ENCODE measurements at places on chromosomes 12 and 14. TPM values are rescaled to one million over a fixed set of nuclear protein-coding genes. Genes with fewer than 3 reads are reported as not detected.

DNA sequence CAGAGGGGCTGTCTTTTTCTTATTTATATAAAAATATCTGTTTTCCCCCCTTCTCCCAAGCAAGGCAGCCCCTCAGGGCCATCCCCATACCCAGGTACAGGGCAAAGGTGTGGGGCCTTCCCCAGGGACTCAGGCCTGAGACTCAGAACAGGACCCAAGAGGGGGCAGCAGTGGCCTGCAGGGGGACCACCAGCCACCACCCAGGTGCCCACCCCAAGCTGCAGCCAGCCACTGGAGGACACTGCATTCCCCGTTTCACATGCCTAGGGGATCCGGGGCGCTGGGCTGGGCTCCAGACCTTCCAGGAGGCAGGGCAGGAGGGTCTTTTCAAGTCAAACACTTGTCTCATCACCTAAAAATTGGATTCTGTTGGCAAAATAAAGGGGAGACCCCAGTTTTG is 83.3 kb downstream of the SCARB1 start:
- peak; percentile 71 for DNase-seq

The KLRF2 gene
- not detected for total RNA-seq

DNA sequence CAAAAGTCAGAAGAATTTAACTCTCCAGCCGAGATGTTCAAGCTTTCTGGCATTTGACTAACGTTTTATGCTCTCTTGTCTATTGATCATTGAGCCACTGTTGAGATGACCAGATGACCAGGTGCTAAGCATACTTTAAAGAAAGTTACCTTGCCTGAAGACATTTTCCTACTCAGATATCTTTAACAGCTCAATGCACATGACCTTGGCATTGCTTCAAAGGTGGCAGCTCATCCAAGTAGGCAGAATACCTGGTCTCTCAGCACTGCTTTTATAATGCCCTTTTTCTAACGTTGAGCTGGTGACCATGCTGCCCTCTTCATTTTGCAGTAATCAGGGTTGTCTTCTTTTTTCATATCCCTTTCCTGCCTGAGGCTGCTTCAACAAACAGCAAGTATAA is 358.1 kb downstream of the RAD51B start:
- no peak for DNase-seq

The BDKRB2 gene
- total RNA-seq: 1.3 TPM

DNA sequence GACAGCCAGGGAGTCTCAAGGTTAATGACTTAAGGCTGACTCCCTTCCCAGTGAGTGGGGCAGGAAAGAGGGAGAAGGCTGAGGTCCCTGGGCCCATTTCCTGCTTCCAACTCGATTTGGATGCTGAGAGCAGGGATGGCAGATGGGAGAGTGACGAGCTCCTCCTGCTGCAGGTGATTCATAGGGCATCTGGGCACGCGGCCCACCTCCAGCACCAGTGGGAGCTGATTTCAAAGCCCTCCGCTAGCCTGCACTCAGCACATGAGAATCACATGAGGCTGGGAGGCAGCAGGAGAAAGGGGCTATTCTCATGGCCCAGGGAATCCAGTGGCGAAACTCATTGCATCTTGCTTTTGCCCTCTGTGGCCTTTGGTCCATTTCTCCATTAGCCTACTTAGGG is 90.8 kb downstream of the SSPN start:
- no peak for DNase-seq

GRCh38 chr12:51863363-51863932 is 14.9 kb upstream of the FIGNL2 start:
- no peak for DNase-seq

GRCh38 chr12:116563262-116563661 is 4.1 kb downstream of the MAP1LC3B2 start:
- no peak for DNase-seq

The TOMM20L gene
- total RNA-seq: not detected

GRCh38 chr14:61498811-61499210 is 177.4 kb downstream of the PRKCH start:
- no peak for DNase-seq

DNA sequence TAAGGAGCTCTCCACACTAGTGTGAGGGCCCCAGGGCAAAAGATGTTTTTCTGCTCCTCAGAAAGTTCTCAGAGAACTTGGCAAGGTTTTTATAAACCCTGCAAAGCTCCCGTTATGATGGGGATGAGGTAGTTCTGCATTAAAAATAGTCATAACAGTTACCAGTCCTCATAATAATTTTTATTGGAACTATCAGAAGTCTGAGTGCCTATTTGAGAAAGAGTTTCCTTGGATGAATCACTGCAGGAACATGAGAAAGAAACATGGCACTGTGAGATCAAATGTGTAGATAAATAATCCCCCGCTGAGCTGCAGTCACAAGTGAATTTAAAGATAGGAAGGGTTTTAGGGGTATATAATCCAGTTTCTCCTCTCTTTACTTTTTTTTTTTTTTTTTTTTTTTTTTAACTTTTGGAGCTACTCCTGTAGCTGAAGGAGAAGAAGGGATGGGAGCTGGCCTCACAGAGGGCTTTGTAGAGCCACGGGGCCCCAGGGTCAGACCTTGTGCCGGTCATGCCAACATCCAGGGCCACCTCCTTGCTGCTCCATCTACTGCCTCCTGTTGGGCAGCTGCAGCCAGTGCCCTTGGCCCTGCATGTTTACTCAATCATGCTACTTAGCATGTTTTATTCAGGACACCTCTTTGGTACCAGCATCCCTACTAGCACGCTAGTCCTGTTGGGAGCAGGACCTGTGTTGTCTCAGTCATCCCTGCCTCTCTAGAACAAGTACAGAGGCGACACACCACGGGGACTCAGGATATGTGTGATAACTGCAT is 39.5 kb downstream of the EVL start:
- no peak for DNase-seq

GRCh38 chr14:23512156-23512555 is 39.4 kb downstream of the ZFHX2 start:
- no peak for DNase-seq

- no peak for DNase-seq
Measured at GRCh38 chr12:102093319-102093718, 26.6 kb downstream of the NUP37 start.

DNA sequence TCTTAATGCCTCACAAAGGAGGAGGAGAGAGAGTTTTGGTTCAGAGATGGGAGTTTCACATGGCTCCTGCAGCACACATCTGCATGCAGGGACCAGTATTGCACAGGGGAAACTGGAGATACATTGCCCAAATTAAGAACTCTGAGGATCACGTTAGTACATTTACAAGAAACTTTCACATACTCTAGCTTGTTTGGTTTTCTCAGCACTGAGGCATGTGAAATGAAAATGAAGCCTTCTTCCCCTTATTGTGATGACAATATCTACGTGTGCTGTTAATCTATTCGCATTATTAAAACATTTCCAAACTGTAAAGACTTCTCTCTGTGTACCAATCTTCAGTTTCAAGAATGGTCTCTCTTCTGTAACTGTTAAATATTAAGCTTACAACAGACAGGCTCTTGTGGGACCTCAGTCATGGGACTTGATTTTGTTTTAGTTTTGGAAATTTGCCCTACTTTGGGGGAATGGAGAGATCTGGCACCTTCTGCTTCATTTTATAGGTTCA is 124.7 kb downstream of the DAAM1 start:
- no peak for DNase-seq

GRCh38 chr12:57148469-57149244 is 1.2 kb upstream of the LRP1-AS start:
- no peak for DNase-seq

- no peak for DNase-seq
Measured at GRCh38 chr12:46519407-46519806, 146.8 kb upstream of the SLC38A2 start.

DNA sequence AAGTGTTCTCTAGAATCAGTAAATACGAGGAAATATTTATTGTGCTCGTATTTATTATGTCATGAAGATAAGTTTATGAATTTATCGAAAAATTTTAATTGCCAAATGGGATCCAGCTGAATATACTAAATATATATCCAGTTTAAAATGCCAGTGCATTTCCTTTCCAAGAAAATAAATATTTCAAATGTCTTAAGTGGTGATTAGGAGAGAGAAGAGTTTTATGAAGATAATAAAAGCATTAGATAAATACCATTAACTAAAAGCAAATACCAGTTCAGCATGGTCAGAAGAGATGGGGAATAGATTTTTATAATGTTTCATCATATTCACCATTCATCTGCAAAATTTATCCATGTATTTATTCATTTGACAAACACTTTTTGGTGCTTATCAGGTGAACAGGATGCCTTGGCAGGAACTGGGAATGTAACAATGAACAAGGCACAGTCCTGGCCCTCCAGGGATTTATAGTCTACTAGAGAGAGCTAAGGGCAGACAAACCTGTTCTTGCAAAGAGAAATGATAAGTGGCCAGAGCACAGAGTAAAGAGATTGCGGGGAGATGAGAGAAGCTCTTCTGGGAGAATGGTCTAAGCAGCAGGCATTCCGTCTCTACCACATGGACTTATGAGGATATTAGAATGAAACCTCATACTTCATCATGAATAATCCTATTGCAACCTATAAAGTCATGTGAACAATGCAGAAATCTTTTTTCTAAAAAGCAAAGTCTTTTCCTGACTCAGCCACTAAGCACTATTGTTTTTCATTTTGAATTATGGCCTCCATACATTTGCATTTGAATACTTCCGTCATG is 143.7 kb upstream of the ABCD2 start:
- no peak for DNase-seq

DNA sequence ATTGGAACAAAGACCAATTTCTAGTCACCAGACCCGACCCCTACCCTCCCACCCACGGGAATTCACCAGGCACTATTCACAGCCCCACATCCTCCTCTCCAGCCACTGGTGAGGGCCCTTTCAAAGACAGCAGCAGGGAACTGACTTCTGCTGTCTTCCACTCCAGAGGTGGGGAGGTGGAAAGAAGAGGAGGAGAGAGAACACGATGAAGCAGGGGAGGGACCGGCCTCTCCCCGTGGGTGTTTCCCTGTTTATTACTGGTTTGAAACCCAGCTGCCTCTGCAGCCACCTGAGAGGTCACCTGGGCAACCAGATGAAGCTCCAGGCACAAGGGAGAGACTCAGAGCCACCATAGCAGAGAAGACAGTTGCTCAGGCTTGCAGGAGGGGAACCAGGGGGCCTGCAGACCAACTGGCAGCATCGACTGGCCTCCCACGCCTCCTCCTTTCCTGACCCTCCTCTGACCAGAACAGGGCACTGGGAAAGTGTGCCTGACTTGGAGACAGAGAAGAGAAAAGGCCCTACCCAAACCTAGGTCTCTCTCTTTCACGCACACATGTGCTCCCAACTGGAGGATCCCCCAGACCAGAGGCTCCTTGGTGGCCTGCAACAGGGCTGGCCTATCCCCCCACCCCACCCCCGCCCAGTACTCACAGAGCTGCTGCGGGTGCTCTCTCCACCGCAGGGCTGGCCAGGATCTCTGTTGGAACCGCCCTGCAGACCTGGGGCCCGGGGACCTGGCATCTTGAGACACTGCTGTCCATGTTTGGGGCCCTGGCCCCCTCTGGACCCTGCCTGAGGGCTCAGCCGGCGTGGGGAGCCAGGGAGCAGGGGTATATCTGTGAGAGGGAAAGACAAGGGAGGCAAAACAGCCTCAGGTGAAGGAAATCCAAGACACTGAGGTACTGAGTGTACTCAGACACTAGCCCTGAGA is 22.8 kb downstream of the ANO2 start:
- no peak for DNase-seq

The WNT5B gene
- total RNA-seq: 1.6 TPM

The TAS2R42 gene
- not detected for total RNA-seq

The SNW1 gene
- 63.9 TPM for total RNA-seq

GRCh38 chr12:80188576-80188975 is 89.2 kb downstream of the OTOGL start:
- DNase-seq: no peak

DNA sequence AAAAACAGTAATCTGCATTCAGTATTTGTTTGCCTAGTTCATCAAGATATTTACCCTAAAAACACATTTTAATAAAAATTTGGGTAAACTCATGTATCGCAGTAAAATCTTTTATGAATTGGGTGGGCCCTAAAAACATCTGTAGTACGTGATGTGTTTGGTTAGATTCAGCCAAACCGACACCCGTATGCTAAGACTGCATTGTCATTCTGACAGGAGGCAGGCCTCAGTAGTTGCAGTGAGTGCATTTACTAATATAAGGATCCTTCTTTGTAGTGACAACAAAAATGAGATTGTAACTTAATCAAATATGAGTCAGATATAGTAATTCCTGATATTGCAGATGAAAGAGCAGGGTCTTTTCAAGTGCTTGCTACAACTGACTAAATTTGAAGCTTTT is 191.8 kb downstream of the SLC16A7 start:
- DNase-seq: no peak

The IAPP gene
- not detected for total RNA-seq

The JDP2 gene
- 37.9 TPM for total RNA-seq

GRCh38 chr12:107818984-107819383 is 44.5 kb downstream of the ASCL4 start:
- DNase-seq: no peak

- DNase-seq: no peak
Measured at GRCh38 chr12:123696207-123696606, 15.9 kb upstream of the ATP6V0A2 start.

The PRICKLE1 gene
- 24.7 TPM for total RNA-seq

Measured in H7 (cell line).